ENCODE measurements at places on chromosomes 5 and 9. TPM values are rescaled to one million over a fixed set of nuclear protein-coding genes. Genes with fewer than 3 reads are reported as not detected.
A peak's percentile ranks its signal among the peaks of the same experiment; 100 is the strongest.

ADGRV1 gene
- total RNA-seq = 85.2 TPM

CCL27 gene
- not detected for total RNA-seq

SYK gene
- total RNA-seq = 25.9 TPM

PCSK1 gene
- 2.4 TPM for total RNA-seq

FSD1L gene
- 5.2 TPM for total RNA-seq

SLC46A2 gene
- total RNA-seq = not detected

GRCh38 chr5:172144931-172145869, 42.8 kb downstream of the STK10 start:
- no peak for DNase-seq

- no peak for DNase-seq
Measured at GRCh38 chr5:16505140-16505891, 39.7 kb upstream of the ZNF622 start.

GRCh38 chr9:35801328-35802128, 10.1 kb downstream of the NPR2 start:
- no peak for DNase-seq

- no peak for DNase-seq
Measured at GRCh38 chr5:158451203-158451992, 592.5 kb upstream of the CLINT1 start.

- DNase-seq = no peak
Measured at GRCh38 chr9:27260789-27261516, 36.0 kb downstream of the EQTN start.

DNA sequence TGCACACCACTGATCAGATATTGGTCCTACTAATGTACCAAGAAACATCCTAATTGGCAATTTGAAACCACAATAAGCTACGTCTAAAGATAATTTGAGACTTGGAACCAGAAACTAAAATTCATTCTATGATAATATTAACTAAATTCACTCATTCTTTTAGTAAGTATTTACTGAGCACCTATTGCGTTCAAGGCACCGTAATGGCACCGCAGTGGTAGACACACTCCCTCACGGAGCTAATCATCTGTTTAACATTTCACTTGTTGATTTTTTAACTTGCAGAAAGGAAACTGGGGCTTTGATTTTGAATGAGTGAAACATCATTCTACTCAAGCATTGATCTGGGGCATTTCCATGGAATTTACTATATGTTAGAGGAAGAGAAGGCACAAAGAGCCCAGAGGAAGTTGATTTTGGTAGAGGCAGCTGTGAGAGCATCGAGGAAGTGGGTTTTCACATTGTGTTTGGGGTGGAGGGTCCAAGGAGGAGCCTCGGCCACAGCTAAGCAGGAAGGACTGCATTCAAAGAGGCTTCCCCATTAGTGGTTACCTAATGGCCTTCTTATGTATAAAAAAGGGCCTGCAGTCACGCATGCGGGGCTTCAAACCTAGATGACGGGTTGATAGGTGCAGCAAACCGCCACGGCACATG, 7.1 kb downstream of the RAPGEF1 start:
- DNase-seq = no peak

- DNase-seq = peak; percentile 90
Measured at GRCh38 chr9:15306757-15307522, at the start of gene TTC39B. TTC39B (minus strand) TSS chr9:15307216; CDS start chr9:15307125, 91 bp downstream.

Measured in breast epithelium (tissue), 4 donors.